ENCODE measurements at places on chromosomes 11 and 22.

GRCh38 chr11:64165842-64166635 lies at the start of gene MACROD1:
Gene MACROD1 (minus strand): TSS chr11:64166113. CDS start chr11:64165994, 119 bp downstream.
- peak within 1 kb of the TSS; percentile 74 for H3K4me3 ChIP-seq
- peak within 1 kb of the TSS; percentile 51 for H3K27ac ChIP-seq
- H3K36me3 ChIP-seq: no peaks in the 10 kb centered on the region
- no peaks in the 10 kb centered on the region for H3K27me3 ChIP-seq

GRCh38 chr11:114085965-114086793 lies 26.7 kb downstream of the ZBTB16 start:
- no peaks in the 10 kb centered on the region for H3K27me3 ChIP-seq
- H3K4me1 ChIP-seq: peaks cover 6% of the 10 kb centered on the region
- no peaks in the 10 kb centered on the region for H3K36me3 ChIP-seq
- H3K27ac ChIP-seq: no peak overlapping the region
- H3K4me3 ChIP-seq: no peak overlapping the region

DNA sequence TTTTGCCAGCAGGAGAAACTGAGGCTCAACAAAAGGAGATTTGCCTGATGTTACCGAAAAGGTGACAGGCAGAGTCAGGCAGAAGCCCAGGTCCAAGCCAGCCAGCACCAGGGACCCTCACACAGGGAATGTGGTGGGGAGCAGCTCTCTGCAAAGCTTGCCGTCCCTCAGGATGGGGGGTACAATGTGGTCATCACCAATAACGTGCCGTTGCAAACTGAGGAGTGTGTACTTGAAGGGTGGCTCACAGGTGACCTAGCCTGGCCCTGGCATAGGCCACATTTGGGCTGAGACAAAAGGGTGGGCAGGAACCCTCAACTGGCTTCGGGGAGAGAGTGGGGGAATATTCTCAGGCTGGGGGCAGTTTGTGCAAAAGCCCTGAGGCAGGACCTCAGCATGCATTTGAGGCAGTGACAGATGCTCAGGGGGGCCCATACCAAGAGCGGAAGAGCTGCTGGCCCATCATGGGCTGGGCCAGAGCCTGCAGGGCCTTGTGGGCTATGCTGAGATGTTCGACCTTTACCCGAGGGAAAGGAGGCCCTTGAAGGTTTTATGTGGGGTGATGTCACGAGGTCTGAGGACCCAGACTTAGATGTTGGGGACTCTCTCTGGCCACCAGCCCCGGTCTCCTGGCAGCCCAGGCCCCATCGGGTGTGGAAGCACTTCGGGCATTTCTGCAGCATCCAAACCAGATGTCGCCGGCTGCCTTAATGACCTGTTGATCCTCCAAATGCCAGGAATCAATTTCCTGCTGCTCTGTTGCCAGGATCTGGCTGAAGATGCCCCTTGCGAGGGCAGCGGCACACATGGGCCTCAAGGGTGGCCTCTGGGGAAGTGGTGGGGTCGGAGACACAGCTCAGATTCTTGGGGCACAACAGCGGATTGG lies 57.4 kb upstream of the SHISAL1 start:
- peaks cover 83% of the 10 kb centered on the region for H3K27me3 ChIP-seq
- no peak overlapping the region for H3K27ac ChIP-seq
- H3K4me1 ChIP-seq: no peaks in the 10 kb centered on the region
- no peak overlapping the region for H3K4me3 ChIP-seq
- no peak for DNase-seq

DNA sequence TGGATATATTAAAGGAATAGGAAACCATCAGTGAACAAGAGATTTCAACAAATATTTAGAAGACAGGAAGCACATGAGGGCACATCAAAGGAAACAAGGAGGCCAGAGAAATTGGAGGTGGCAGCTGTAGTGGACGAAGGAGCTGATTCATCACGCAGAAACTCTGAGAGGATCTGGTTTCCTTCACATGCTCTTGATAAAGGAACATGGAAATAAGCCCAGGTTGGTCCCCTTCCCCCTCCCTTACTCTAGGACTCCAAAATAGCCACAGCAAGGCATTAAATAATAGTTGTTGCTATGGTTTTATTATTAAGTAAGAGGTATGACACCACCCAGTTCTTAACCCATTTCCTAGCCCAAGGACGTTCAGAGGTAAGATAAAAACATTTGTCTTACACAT lies 11.3 kb downstream of the IZUMO1R start:
- H3K27ac ChIP-seq: no peak overlapping the region
- no peak overlapping the region for H3K4me3 ChIP-seq
- H3K27me3 ChIP-seq: no peaks in the 10 kb centered on the region
- no peaks in the 10 kb centered on the region for H3K36me3 ChIP-seq
- DNase-seq: no peak
